ENCODE measurements at places on chromosomes 4 and X.
A peak's percentile ranks its signal among the peaks of the same experiment; 100 is the strongest.

DNA sequence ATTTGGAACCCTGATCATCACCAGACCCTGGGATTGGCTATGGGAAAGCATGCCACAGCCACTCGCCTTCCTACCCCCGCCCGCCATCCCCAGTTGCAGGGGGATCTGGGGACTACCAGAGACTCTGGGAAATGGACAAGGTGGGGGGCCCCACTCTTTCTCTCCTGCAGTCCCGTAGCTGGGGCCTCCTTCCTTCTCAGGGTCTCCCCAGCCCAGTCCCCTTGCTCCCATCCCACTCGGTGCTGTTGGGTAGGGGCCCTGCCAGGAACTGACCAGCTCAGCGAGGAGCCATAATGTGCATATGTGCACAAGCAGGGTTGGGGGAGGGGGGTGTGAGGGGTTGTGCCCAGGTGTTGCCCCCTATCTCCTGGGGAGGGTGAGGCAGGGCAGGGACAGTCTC is 3.4 kb upstream of the USP11 start:
- no peak for DNase-seq

GRCh38 chr4:159764343-159764952 is 661.6 kb downstream of the RAPGEF2 start:
- DNase-seq, result peak; percentile 62

DNA sequence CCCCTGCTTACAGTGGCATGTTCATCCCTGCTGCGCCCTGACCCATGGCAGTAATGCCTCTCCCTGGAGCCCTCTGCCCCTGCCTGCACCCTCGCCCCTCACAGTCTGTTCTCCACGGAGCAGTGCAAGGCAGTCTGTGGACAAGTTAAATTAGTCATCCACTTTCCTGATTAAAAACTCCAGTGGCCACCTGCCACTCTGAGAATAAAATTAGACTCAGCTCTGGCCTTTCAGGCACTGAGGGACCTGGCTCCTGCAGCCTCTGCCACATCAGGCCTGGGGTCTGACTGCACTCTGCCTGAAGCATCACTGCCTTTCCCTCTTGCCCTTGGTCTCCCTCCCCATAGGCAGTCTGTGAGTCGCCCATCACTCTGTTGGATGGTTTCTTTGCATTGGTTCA is 53.6 kb downstream of the GRK4 start:
- no peak for DNase-seq

- DNase-seq, result no peak
These were observed 40.8 kb downstream of the PSAPL1 start for GRCh38 chr4:7393601-7394575.

GRCh38 chr4:122845760-122846159 is 19.1 kb downstream of the FGF2 start:
- DNase-seq, result no peak

DNA sequence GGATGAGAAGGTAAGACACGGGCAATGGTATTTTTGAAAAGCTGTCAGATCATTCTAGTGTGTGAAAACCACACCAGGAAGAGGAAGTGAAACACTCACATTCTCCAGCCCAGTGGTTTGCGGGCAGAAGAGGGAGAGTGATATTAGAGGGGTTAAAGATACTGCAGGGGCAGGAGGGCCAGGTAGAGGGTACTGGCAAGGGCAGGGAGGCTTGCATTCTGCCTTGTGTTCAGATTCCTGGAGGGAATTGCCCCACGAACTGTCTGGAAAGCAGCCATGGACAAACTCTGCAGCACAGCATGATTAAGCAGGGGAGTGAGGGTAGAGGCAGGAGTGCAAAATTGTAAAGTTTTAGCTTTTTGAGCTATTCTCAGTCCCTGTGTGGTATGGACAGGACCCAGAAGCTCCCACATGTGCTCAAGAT is 30.9 kb downstream of the NIPAL1 start:
- DNase-seq, result peak; percentile 86

DNA sequence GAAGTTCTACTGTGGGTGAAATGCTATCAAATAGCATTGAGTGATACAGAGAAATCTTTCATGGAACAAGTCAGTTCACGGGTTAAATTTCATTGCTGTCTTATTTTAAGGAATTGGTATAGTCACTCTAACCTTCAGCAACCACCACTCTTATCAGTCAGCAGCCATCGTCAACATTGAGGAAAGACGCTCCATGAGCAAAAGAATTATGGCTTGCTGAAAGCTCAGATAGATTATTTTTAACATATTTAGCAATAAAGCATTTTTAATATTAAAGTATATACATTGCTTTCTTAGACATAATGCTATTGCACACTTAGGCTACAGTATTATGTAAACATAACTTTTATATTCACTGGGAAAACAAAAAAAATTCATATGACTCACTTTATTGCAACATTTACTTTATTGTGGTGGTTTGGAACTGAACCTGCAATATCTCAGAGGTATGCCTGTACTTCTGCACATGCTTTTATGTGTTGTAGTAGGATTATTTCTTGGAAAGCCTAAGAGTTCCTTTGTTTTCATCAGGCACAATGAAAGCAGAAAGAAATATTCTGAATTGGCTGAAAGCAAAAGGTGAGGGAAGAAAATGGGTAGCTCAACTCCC is 586.7 kb downstream of the GBA3 start:
- no peak for DNase-seq

DNA sequence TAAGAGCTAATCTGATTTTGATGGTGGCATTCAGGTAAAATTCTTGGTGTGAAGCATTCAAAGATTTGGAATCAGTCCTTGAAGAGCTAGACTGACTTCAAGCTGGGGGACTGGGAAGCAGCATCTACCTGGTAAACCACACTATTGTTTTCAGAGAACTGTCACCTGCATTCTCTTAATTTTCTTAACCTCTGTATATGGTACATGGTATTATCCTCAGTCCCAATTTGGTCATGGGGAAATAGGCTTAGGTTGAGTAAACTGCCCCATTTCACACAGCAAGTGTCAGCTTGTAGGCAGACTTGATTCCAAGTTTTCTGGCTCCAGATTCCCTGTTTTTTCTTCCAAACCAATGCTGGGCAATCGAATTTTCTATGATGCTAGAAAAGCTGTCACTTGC is 104.4 kb downstream of the CHRNA9 start:
- DNase-seq, result no peak
